ENCODE measurements at places on chromosomes 16 and 17. TPM values are rescaled to one million over a fixed set of nuclear protein-coding genes. Genes with fewer than 3 reads are reported as not detected.
A peak's percentile ranks its signal among the peaks of the same experiment; 100 is the strongest.

GRCh38 chr16:74608944-74609343, 2.0 kb upstream of the GLG1 start:
- no peaks in the 10 kb centered on the region for H3K36me3 ChIP-seq
- DNase-seq = no peak
- no peaks in the 10 kb centered on the region for H3K27me3 ChIP-seq
- no peak overlapping the region for H3K27ac ChIP-seq

GRCh38 chr16:78506367-78507193, 407.1 kb downstream of the WWOX start:
- peak overlapping the region; percentile 6 for H3K4me3 ChIP-seq
- no peaks in the 10 kb centered on the region for H3K27me3 ChIP-seq
- peak overlapping the region; percentile 31 for H3K27ac ChIP-seq
- DNase-seq = no peak
- H3K36me3 ChIP-seq = no peaks in the 10 kb centered on the region

DNA sequence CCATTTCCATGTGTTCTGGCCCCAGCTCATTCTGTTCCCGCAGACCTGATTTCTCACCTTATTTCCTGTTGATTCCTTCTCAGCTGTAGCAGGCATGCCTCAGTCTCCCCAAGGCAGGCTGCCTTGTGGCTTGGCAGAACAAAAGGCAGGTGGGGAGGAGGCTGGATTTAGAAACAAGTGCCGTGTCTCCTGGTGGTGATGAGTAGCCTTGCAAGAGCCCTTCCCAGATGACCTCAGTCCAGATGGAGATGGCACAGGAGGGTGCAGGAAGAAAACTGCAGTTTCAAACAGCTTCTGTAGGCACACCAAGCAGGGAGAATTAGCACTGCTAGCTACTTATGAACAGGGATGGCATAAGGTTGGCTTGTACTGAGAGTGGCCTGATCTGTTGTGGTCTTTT, 64.6 kb downstream of the ARHGAP44 start:
- DNase-seq = no peak
- no peak overlapping the region for H3K4me3 ChIP-seq
- no peaks in the 10 kb centered on the region for H3K27me3 ChIP-seq
- H3K36me3 ChIP-seq = no peaks in the 10 kb centered on the region
- H3K4me1 ChIP-seq = no peaks in the 10 kb centered on the region

- H3K27me3 ChIP-seq = no peaks in the 10 kb centered on the region
- H3K4me1 ChIP-seq = peaks cover 44% of the 10 kb centered on the region
- H3K27ac ChIP-seq = peak overlapping the region; percentile 84
- H3K36me3 ChIP-seq = peaks cover 55% of the 10 kb centered on the region
These were observed 769 bp downstream of the TMEM88 start for GRCh38 chr17:7855660-7856010.

DNA sequence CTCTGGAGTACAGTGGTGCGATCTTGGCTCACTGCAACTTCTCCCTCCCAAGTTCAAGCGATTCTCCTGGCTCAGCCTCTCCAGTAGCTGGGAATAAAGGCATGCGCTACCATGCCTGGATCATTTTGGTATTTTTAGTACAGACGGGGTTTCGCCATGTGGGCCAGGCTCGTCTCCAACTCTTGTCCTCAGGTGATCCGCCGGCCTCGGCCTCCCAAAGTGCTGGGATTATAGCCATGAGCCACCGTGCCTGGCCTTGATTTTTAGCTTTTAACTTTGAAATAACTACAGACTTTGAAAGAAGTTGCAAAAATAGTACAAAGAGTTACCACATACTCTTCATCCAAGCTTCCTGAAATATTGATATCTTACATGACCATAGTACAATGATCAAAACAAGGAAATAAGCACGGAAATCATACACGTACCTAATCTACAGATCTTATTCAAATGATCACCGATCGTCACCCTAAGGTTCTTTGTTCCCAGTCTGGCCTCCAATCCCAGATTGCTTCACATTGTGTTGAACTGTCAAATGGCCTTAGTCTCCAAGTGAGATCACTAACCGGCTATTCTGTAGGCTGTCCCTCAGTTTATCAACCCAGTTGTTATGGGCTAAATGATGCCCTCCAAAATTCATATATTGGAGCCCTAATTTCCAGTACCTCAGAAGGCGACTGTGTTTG, 18.4 kb downstream of the NPIPA1 start:
- no peak for DNase-seq
- no peak overlapping the region for H3K27ac ChIP-seq
- H3K4me1 ChIP-seq = no peaks in the 10 kb centered on the region
- no peaks in the 10 kb centered on the region for H3K36me3 ChIP-seq
- no peaks in the 10 kb centered on the region for H3K27me3 ChIP-seq

SUMO2 gene
- total RNA-seq = 351 TPM

- H3K4me1 ChIP-seq = no peaks in the 10 kb centered on the region
- no peaks in the 10 kb centered on the region for H3K36me3 ChIP-seq
- H3K4me3 ChIP-seq = no peak overlapping the region
These were observed 27.9 kb upstream of the ATP2C2 start for GRCh38 chr16:84340325-84341040.

DNA sequence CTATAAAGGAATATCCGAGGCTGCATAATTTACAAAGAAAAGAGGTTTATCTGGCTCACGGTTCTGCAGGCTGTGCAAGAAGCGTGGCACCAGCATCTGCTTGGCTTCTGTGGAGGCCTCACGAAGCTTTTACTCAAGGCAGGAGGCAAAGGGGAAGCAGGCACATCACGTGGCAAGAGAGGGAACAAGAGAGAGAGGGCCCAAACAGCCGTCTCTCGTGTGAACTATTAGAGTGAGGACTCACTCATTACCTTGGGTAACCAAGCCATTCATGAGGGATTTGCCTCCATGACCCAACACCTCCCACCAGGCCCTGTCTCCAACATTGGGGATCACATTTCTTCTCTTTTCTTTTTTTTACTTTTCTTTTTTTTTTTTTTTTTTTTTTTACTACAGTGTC, 7.5 kb upstream of the ALKBH5 start:
- no peak overlapping the region for H3K4me3 ChIP-seq
- no peaks in the 10 kb centered on the region for H3K36me3 ChIP-seq
- H3K4me1 ChIP-seq = no peaks in the 10 kb centered on the region
- peak; percentile 61 for DNase-seq

DNA sequence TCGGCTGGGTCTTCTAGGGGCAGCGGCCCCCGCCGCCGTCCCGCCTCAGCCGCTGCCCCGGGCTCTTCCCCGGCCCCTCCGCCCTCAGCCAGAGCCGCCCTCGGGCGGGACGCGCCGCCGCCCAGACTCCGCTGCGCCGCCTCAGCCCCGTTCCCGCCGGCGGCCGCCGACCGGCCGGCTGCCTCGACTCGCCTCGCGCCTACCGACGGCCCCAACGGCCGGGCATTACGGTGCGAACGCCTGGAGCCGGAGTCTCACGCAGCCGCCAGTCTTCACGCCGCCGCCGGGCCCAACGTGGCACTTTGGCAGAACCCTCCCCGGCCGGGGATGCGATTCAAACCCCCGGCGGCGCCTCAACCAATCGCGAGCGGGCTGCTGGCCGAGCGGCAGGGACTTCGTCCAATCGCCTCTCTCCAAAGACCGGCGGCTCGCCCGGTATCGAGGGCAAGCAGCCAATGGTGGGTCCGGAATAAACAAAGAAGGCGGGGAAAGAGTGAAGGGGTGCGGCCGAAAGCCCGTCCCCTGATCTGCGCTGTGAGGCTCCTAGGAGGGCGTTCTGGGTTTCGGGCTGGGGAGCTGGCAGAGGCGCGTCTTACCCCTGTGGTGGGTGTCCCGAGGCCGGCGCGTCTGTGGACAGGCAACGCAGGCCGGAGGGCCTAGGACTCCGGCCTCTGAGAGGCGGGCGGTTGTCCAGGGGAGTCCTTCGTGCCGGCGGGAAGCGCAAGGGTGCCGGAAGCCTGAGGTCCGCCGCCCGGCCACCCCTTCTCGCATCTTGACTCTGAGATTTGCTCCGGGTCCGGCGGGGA, at the start of gene CDR2:
Gene CDR2 (minus strand): TSS at position 309 of the 806 bp plus-strand sequence. CDS start 310 bp downstream, outside the sequence.
- peak within 1 kb of the TSS; percentile 85 for H3K27ac ChIP-seq
- DNase-seq = peak; percentile 97
- no peaks in the 10 kb centered on the region for H3K27me3 ChIP-seq
- peak within 1 kb of the TSS; percentile 90 for H3K4me3 ChIP-seq
- H3K4me1 ChIP-seq = peaks cover 46% of the 10 kb centered on the region

DNA sequence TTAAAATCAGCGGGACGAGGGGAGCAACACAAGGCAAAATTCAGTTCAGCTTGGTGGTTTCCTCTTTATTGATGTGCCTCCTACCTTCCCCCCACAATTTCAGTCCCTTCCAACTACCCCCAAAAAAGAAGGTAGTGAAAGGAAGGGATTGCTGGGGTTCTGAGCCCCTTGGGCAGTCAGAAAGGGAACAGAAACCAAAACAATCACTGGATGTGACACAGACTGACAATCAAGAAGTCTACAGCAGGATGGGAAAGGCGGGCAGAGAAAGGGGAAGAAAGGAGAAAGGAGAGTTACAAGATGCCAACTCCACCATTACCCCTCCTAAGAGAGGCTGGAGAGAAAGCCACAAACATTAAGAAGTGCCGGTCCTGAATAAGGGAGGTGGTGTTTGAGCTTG, 1.1 kb upstream of the PHF23 start:
- peak overlapping the region; percentile 95 for H3K4me3 ChIP-seq
- H3K4me1 ChIP-seq = peaks cover 45% of the 10 kb centered on the region
